ENCODE measurements at places on chromosomes 1 and 21.

DNA sequence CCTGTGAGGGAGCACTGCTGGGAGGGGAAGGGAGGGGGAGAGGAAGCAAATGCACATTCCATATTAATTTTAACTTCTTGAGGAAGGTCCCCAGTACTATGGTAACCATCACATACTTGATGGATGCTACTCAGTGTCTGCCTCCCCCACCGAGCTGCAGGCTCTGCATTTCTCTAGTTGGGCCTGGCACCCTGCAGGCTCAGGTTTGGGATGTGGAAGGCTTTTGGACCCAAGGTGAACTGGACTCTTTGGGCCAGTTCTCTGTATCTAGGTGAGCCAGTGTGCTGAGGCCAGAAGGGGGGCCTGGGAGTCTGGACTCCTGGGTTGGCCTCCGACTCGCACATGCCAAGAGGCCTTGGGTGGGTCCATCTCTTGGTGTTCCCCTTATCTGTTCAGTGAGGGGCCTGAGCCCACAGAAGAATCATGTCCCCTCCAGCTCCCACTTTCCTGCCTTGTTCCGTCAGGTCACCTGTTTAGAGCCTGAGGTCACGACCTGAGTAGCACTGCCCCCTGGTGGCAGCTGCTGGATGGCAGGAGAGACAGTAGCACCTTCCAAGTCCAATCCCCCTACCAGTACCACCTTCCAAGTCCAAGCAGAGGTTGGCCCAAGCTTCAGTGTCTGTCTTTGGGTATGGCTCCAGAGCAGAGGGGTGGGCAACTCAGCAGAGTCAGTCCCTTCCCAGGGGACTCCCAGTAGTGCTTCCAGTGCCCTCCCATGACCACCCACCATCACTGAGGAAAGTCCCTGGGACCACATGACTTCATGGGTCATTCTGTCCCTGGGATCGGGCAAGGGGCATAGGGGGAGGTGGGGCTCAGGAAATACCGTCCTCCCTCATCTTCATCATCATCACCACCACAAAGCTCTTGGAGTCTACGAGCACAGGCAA is 241.8 kb downstream of the TRABD2B start:
- DNase-seq = peak; percentile 40

DNA sequence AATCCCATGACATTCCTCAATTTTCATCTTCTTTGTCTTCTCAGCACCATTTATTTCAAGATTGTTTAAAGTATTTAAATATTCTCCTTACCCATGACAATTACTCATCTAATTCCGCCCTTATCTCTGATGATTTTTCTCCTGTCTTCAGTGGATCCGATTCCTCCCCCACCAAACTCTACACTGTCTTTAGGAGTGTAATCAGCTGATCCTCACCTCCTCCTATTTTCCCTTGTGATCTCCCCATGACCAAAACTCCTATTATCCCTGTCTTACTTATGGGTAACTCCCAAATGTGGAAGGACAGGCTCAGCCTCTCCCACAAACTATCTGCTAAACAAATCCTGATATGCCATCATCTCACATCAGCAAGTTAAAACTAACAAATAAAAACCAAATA is 335.3 kb upstream of the RUNX1 start:
- no peak for DNase-seq

GRCh38 chr1:119903443-119903835 is 7.1 kb upstream of the ADAM30 start:
- DNase-seq = no peak

- DNase-seq = no peak
Measured at GRCh38 chr1:7190261-7190660, 405.0 kb downstream of the CAMTA1 start.

- no peak for DNase-seq
Measured at GRCh38 chr1:91199988-91200387, 178.2 kb upstream of the ZNF644 start.

DNA sequence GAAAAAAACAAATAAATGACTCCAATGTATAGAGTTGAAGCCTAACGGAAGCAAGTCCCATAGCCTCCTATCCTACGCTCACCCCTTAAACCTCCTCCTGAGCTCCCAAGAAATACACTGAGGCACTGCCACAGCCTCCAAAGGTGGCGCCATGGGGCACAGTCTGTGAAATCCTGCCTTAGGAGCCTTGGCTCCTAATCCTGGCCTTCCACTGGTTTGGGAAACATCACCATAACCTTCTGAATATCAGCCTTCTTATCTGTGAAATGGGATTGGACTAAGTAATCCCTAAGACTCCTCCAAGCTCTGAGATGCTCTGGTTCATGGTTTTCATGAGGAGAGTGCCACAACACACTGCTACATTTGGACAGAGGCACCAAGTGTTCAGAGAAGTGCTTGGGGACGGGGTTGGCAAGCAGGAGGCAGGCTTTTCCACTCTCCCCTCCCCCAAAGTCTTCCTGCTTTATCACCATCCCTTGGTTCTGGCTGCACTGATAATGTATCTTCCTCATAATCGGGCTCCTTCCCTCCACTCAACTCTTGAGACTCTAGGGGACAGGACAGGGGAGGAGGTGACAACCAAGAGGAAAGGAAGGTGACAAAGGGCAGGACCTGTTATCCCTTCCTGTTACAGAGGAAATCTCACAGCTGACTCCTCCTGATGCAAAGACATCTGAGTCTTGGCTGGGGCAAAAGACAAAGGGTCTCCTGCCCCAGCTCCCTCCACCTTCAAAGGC is 2.7 kb downstream of the SLAMF7 start:
- DNase-seq = peak; percentile 4

GRCh38 chr1:52825868-52826267 is 16.7 kb upstream of the ZYG11A start:
- DNase-seq = no peak

Measured in CMK (cell line).